Fibroblast of lung (primary cell): ENCODE measurements at places on chromosomes 6 and 20. TPM values are rescaled to one million over a fixed set of nuclear protein-coding genes. Genes with fewer than 3 reads are reported as not detected.

Gene TRIM31
- total RNA-seq: not detected in 2 replicates

Gene PTP4A1
- 32.6 and 48.1 TPM in 2 replicates for total RNA-seq

Gene EFCAB8
- total RNA-seq: under 0.01 and 0.26 TPM in 2 replicates

Gene LHFPL5
- total RNA-seq: not detected in 2 replicates

Gene TRIM40
- total RNA-seq: not detected in 2 replicates

Gene POPDC3
- total RNA-seq: 6.7 and 14.2 TPM in 2 replicates

Gene PROKR2
- total RNA-seq: not detected in 2 replicates

Gene CBFA2T2
- total RNA-seq: 5.1 and 7.3 TPM in 2 replicates

Gene RRAGD
- total RNA-seq: 1.8 TPM in 2 replicates

Gene OR2J3
- total RNA-seq: not detected in 2 replicates

Gene SLC17A3
- not detected in 2 replicates for total RNA-seq

Gene PLCG1
- 63.9 and 86.2 TPM in 2 replicates for total RNA-seq

Gene SNAI1
- 0.26 and 0.66 TPM in 2 replicates for total RNA-seq

Gene MCM3
- total RNA-seq: 15.9 and 18.0 TPM in 2 replicates

Gene PTCRA
- total RNA-seq: not detected in 2 replicates
